ENCODE measurements at places on chromosomes 2 and 18. TPM values are rescaled to one million over a fixed set of nuclear protein-coding genes. Genes with fewer than 3 reads are reported as not detected.
A peak's percentile ranks its signal among the peaks of the same experiment; 100 is the strongest.

Gene LIMS3
- polyA plus RNA-seq = 1.2 TPM

Gene AQP4
- polyA plus RNA-seq = 772 TPM

Gene DUSP11
- 22.1 TPM for polyA plus RNA-seq

Gene MYCN
- 23.8 TPM for polyA plus RNA-seq

Gene DNMT3A
- polyA plus RNA-seq = 52.3 TPM

Gene RTP5
- 27.9 TPM for polyA plus RNA-seq

Gene SERPINB12
- polyA plus RNA-seq = not detected

Gene KIF1A
- polyA plus RNA-seq = 519 TPM

Gene GNAL
- 81.0 TPM for polyA plus RNA-seq

Gene C2orf66
- polyA plus RNA-seq = 1.4 TPM

Gene SH2D6
- 2.1 TPM for polyA plus RNA-seq

Gene PAIP2B
- 16.9 TPM for polyA plus RNA-seq

Gene COBLL1
- polyA plus RNA-seq = 12.6 TPM

Gene ARHGEF33
- polyA plus RNA-seq = 4.7 TPM

DNA sequence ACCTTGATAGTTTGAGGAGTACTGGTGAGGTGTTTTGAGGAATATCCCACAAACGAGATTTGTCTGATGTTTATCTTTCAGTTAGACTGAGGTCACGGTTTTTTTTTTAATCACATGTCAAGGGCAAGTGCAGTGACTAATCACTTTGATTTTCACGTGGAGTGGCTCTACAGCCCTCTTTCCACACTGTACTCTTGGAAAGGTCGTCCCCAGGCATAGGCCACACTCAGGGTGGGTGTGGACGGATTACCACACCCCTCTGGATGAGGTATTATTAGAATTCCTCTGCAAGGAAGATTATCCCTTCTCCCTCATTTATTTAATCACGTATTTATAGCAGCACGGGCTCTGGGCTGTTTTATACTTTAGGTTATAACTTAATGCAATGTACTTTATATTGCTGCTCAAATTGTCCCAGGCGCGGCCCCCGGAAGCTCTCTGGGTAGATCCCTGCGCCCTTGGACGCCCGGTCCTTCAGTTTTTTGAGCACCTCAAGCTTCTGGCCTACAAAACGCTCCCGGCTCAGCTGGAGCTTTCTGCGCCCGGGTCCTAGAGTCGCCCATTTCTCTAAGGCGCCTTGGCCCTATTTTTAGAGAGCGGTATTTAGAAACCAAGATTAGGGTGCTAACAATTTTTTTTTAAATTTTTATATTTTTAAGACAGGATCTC, 515 bp upstream of the PLEKHB2 start:
- DNase-seq = no peak
- no peaks in the 10 kb centered on the region for H3K27me3 ChIP-seq
- H3K4me1 ChIP-seq = peaks cover 17% of the 10 kb centered on the region

DNA sequence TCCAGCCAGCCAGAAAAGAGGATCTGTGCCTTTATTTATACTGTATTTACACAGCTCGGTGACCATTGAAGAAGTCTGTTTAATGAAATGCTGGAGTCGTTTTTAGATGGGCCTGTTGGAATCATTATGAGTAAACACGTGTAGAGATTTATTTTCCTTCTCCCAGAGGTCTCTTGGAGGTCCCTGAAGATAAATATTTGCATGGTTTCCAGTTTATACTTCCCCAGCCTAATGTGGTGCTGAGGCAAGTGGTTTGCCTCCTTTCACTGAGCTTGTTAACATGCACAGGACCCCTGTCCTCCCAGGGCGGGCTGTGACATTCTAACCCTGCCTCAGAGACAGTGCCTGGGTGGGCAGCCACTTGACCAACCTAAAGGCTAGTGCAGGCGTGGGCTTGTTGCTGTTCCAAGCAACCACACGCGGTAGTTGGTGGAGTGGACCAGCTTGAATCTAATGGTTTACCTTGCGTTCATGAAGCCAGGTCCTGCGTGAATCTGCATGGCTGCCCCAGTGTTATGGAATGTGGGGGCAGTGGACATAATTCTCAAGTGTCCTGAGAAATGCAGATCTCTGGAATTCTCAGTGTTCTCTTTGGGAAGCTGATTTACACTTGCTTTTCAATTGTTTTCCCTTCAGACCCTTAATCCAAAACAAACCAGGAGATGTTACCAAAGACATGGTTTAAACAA, 130.2 kb upstream of the DLX2 start:
- no peak for DNase-seq
- no peaks in the 10 kb centered on the region for H3K36me3 ChIP-seq
- peaks cover 41% of the 10 kb centered on the region for H3K4me1 ChIP-seq
- H3K27me3 ChIP-seq = peaks cover 5% of the 10 kb centered on the region
- no peak overlapping the region for H3K4me3 ChIP-seq

GRCh38 chr2:98020992-98021713, 25.4 kb upstream of the TMEM131 start:
- DNase-seq = peak; percentile 79
- H3K27me3 ChIP-seq = no peaks in the 10 kb centered on the region
- peaks cover 8% of the 10 kb centered on the region for H3K4me1 ChIP-seq
- no peaks in the 10 kb centered on the region for H3K36me3 ChIP-seq
- no peak overlapping the region for H3K27ac ChIP-seq

DNA sequence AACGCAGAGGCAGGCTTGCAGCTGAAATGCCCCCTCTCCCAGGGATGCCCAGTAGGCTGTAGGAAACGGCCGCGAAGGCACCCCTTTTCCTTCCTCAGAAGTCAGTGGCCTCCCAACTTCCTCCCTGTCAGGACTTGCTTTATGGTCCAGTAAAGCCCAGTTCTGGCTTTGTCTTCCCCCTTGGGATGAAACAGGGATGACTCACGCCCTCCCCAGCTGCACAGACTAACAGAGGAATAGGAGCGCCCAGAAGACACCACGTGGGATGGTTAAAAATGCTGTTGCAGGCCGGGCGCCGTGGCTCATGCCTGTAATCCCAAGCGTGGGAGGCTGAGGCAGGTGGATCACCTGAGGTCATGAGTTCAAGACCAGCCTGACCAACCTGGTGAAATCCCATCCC, 6.9 kb downstream of the CREG2 start:
- H3K4me3 ChIP-seq = no peak overlapping the region
- H3K4me1 ChIP-seq = no peaks in the 10 kb centered on the region
- no peak for DNase-seq
- peaks cover 7% of the 10 kb centered on the region for H3K27me3 ChIP-seq

- H3K4me3 ChIP-seq = no peak overlapping the region
- H3K27ac ChIP-seq = no peak overlapping the region
- H3K4me1 ChIP-seq = no peaks in the 10 kb centered on the region
- DNase-seq = no peak
Measured at GRCh38 chr2:226669905-226670304, 129.7 kb downstream of the IRS1 start.

- no peak for DNase-seq
- H3K36me3 ChIP-seq = no peaks in the 10 kb centered on the region
- no peaks in the 10 kb centered on the region for H3K27me3 ChIP-seq
- H3K4me3 ChIP-seq = no peak overlapping the region
- no peaks in the 10 kb centered on the region for H3K4me1 ChIP-seq
Measured at GRCh38 chr2:56334622-56335021, 150.8 kb downstream of the CCDC85A start.

DNA sequence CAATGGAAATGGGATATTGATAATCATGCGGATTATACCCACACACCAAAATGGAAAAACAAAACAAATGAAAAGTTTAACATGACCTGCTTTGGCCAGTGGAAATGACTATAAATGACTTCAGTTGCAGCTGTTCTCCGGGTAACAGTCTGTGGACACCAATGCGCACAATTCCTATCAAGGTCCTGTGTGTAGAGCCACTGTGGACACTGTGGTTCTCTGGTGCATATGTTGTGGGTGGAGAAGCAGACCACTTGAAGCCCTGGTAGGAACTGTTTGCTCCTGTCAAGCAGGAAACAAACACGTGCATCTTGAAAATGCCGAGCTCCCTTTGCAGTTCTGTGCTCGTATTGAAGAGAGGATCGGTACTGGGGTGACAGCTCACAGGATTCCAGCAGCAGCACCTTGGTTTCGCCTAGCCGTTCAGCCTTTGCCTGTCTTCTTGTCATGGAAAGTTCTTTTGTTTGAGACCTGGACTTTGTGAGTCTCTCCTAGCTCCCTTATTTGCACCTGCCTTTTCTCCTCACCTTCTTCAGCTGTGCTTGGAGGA, 32.9 kb downstream of the NCK2 start:
- H3K4me3 ChIP-seq = no peak overlapping the region
- H3K27ac ChIP-seq = no peak overlapping the region
- peaks cover 30% of the 10 kb centered on the region for H3K4me1 ChIP-seq
- peaks cover 3% of the 10 kb centered on the region for H3K36me3 ChIP-seq

DNA sequence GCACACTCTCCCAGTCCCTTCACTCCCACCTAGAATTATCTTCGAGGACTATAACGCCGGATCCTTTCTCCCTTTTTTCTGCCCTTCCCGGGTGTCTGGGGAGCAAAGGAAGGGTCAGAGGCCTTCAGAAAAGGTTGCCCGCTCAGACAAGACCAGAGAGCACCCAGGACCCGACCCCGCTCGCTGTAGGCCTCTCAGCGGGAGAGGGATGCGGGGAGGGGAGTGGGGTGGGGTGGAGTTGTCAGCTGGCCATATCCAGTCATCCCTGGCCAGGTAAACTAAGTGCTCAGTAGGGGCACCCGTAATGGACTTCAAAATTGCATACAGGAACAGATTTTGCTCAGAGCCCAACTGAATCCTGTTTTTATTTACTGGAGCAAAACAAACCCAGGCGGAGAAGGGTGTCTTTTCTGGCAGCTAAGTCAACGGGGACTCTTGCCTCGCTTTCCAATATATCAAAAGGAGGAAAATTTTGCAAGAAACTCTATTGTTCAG, 65.0 kb downstream of the NOL4 start:
- peak overlapping the region; percentile 78 for H3K27ac ChIP-seq
- peaks cover 13% of the 10 kb centered on the region for H3K4me1 ChIP-seq
- H3K4me3 ChIP-seq = peak overlapping the region; percentile 62
- H3K36me3 ChIP-seq = no peaks in the 10 kb centered on the region
- no peaks in the 10 kb centered on the region for H3K27me3 ChIP-seq
- no peak for DNase-seq

DNA sequence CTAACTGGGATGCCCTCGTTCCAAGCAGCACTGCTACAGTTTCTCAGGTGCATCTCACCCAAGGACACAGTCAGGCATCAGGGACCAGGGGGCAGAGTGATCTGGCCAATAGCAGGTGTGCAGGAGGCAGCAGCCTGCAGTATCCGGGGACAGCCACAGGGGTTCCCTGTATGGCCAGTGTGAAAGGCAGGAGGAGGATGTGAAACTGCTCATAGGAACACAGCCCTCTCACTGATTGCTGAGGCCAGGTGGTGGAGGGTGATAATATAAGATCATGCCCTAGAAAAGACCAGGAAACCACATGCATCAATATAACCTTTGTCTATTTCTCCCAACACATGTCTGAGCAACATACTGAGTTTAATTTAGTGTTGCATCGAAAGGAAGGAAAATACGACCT, 112.7 kb upstream of the TACR1 start:
- no peaks in the 10 kb centered on the region for H3K27me3 ChIP-seq
- no peak overlapping the region for H3K4me3 ChIP-seq
- DNase-seq = no peak
- H3K4me1 ChIP-seq = peaks cover 4% of the 10 kb centered on the region

GRCh38 chr2:41498781-41499180, 549.0 kb upstream of the PKDCC start:
- H3K27me3 ChIP-seq = no peaks in the 10 kb centered on the region
- no peaks in the 10 kb centered on the region for H3K4me1 ChIP-seq
- no peak overlapping the region for H3K4me3 ChIP-seq

DNA sequence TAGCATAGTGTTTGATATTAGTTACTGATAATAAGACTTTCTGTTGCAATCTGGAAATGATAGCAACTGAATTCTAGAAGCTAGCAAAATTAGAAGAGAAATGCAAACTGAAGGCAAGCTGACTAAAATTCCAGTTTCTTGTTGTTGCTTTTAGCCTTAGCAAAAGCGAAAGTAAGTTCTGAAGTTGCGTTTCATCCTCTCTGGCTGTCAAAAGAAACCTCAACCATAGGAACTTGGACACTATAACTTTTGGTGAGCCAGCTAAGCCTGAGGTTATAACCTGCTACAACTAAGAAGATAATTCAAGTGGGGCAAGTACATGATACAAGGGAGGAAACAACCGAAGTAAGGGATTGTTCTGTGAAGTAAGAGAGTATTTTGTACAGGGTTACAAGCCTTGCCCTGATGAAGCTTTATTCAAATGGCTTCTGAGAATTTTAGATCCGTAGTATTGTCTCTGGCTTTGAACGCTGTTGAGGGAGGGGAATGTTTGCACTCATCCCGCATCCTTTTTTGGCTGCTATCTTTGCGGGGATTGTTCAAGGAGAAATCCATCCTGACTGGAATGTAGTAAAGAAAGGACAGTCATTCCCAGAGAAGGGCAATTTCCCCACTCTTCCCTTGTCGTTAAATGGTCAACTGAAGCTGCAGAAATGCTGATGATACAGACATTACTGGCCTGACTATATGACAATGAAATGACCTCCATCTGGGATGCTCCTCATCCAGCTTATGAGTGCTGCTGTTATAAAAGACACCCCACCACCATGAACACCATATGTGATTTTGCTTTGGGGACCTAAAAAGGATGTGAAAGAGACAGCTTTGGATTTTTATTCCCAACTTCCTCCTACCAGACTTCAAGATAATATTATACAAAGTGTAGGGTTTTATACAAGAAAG, 7.0 kb upstream of the TMX3 start:
- no peaks in the 10 kb centered on the region for H3K4me1 ChIP-seq
- no peak for DNase-seq
- H3K27ac ChIP-seq = no peak overlapping the region
- no peaks in the 10 kb centered on the region for H3K36me3 ChIP-seq

DNA sequence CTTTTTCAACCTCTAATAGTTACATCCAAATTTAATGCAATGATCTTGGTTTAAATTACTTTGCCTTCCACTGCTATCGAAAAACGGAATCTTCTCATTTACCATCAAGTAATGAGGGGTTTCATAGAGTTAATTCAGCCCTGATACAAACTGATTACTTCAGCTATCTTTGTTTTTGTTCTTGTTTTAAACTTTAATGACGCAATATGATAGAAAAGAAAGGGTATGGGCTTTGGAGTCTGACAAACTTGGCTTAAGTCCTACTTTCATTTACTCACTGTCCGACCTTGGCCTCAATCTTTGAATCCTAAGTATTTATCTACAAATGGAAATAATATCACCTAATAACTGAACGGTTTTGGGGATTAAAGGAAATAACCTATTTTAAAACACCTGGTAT, 16.1 kb downstream of the ADAM17 start:
- H3K4me1 ChIP-seq = no peaks in the 10 kb centered on the region
- H3K27ac ChIP-seq = no peak overlapping the region
- DNase-seq = no peak
- H3K4me3 ChIP-seq = no peak overlapping the region
- H3K36me3 ChIP-seq = no peaks in the 10 kb centered on the region
- H3K27me3 ChIP-seq = no peaks in the 10 kb centered on the region

DNA sequence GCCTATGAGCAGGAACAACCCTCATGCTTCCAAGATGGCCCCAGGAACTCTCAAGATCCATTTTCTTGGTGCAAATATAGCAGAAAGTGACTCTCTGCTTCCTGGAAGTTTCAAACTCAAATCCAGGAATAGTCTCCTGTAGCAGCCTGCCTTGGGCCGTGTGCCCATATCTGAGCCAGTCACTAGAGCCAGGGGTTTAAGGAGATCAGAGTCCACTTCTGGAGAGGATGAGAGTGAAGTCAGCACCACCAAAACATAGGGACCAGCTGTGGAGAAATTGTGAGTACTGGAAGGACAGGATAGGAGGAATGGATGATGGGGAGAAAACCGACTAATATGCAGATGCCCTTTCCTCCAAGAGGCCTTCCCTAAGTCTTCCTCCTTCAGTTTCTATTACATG, 33.2 kb downstream of the PSD4 start:
- H3K4me1 ChIP-seq = peaks cover 29% of the 10 kb centered on the region
- no peak overlapping the region for H3K27ac ChIP-seq
- DNase-seq = no peak
- H3K27me3 ChIP-seq = no peaks in the 10 kb centered on the region
- H3K36me3 ChIP-seq = no peaks in the 10 kb centered on the region
- H3K4me3 ChIP-seq = no peak overlapping the region
